ENCODE measurements at places on chromosomes 4 and X. TPM values are rescaled to one million over a fixed set of nuclear protein-coding genes. Genes with fewer than 3 reads are reported as not detected.

HSFX1 gene
- 0.26 TPM for polyA plus RNA-seq

SYN1 gene
- 0.30 TPM for polyA plus RNA-seq

CPE gene
- polyA plus RNA-seq, result 0.16 TPM

SATL1 gene
- not detected for polyA plus RNA-seq

DCX gene
- polyA plus RNA-seq, result not detected

NFXL1 gene
- 12.1 TPM for polyA plus RNA-seq

FHIP1A gene
- polyA plus RNA-seq, result not detected

RRH gene
- not detected for polyA plus RNA-seq

SPP1 gene
- not detected for polyA plus RNA-seq

DNA sequence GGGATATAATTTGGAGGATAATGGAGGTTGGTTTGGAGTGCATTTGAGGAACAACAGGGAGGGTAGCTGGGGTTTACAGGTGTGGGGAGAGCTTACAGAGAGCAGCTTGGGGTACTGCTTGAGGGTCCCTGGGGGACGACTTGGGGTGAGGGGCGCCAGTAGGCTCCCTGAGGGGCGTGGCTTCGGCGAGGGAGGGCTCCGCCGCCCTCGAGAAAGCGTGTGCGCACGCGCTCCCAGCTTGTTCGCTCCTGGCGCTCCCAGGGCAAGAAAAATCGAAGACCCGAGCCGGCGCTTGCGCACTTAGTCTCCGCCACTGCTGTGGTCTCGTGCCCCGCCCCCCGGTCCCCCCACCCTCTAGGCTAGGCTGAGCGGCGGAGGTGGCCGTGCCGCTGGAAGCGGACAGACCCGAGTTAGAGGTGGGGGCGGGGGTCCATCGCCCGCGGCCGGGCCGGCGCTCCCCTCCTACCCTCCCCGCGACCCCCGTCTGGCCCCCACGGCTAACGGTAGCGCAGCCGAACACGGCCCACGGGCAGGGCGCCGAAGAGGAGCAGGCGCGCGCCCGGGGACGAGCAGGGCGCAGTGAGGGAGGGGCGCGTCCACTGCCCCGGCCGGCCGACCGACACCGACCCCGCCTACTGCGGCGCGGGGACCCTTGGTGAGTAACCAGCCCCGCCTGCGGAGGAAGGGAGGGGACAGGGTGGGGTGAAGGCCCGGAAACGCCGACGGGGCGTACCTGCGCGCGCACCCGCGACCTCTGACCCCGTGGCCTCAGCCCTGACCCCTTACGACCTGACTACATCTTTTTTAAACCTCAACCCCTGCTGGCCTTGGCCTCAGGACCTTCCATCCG is 5.4 kb upstream of the CCDC120 start:
- peak; percentile 53 for DNase-seq

- DNase-seq, result no peak
These were observed 85.7 kb downstream of the ADRA2C start for GRCh38 chr4:3851881-3852280.

- no peak for DNase-seq
These were observed 293.5 kb upstream of the FAT1 start for GRCh38 chr4:187017147-187017546.

DNA sequence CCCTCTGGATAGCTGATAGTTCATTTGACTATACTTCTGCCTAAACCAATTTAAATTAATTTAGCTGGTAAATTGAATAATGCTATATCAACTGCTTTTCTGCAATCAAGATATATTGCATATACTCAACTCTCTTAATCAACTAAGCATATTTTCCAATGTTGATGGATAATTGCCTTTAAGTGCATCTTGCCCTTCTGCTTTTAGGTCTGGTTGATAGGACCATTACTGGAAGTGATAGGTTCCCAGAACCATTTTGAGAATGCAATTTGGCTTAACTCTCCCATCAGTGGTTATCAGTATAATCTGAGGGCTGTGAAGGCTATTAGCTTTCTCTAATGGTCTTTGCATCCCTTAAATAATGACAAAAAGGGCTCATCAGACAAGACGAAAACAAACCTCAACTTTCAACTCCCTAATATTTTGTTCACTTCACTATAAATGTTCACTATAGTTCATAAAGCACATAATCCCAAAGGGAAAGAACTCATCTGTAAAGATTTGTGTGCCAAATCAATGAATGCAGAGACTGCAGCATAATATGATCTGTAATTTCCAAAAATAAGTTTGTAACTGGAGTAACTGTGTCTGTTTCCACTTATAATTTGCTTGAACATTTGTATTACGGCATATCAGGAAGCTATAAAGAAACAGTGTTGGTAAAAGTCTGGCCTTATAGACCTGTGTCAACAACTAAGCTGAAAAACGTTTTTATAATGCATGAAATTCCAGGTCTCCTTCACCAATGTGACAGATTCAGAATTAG is 273.6 kb downstream of the FBXO8 start:
- DNase-seq, result no peak

DNA sequence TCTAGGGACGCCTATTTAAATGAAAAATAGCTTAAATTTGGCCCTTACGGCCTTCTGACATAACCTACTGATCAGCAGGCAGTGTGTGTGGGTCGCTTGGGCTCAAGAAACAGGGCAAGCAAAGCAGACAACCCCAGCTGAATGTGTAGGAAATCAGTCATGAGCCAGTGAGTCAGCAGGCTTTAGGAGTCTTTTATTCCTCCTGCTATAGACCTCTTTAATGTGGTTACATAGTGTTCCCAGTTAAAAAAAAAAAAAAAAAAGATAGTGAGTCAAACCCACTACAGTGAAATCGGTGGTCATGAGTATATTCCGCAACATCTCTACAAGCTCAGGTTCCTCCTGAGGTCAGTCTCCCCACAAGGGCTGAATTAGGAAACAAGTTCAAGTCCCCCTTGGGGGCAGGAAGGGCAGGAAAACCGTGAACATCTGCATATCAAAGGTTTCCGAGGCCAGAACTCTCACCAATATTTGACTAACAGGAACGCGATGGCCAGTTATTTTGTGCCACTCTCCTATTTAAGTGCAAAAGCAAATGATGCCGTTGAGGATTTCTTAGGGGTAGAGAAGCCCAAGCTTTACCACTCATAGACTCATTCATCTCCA is 32.7 kb downstream of the ACSL1 start:
- no peak for DNase-seq

DNA sequence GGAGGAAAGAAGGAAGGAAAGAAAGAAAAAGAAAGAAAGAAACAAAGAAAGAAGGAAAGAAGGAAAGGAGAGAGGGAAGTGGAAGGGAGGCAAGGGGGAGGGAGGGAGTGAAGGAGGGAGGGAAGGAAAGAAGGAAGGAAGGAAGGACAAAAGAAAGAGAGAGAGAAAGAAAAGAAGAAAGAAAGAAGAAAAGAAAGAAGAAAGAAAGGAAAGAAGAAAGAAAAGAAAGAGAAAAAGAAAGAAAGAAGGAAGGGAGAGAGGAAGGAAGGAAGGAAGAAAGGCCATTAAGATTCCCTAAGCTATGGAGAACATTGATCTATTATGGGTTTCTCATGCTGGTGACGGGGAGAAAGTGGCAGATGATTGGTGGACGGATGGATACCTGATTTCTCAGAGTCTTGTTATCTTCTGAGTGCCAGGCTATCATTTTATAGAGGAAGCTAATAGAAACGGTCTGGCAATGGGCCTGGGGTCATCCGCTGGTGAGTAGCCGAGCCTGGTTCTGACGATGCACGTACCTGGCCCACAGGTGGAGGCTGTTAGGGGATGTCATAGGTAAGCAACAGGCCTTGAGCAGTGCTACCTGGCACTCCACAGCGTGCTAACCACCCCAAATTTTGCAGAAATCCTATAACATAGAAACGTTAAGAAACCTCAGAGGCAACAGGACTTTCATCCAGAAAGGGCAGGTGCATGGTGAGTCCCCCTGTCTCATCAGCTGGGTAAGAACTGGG is 142.9 kb downstream of the SHOX start:
- no peak for DNase-seq

DNA sequence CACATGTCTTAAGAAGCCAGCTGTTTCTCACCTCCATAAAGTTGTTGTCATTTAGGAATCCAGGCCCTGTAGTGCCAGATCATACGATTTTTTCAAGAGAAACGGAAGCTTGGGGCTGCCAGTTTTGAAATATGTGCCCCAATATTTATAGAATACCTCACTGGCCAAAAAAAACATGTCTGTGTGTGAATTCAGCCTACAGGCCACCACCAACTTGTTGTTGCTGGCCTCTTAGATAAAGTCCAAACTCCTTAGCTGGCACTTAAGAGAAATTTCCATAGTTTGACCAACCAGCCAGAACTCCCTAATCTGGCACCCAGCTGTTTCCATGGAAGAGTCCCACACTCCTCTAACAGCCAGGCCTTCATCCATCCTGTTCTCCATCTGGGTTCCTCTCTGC is 74.1 kb downstream of the WDR19 start:
- DNase-seq, result no peak

DNA sequence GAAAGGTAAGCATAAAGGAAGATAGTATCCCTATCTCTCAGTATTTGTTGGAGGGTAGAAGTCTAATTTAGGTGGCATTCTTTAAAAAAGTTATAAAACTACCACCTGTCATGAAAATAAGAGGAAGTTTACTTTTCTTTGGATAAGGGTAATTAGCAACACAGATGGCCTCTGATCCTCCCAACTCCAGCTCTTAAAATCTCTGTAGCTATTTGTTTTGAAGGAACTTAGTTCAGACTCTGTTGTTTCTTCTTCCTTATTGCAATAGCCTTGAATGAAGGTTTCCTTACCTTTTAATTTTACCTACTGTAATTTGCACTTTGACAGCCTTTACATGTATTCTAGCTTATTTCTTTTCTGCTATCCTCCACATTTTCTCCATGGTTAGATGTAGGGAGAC is 1261.3 kb downstream of the RAPGEF2 start:
- no peak for DNase-seq

- no peak for DNase-seq
These were observed 113.0 kb downstream of the MMRN1 start for GRCh38 chr4:90007494-90008167.

DNA sequence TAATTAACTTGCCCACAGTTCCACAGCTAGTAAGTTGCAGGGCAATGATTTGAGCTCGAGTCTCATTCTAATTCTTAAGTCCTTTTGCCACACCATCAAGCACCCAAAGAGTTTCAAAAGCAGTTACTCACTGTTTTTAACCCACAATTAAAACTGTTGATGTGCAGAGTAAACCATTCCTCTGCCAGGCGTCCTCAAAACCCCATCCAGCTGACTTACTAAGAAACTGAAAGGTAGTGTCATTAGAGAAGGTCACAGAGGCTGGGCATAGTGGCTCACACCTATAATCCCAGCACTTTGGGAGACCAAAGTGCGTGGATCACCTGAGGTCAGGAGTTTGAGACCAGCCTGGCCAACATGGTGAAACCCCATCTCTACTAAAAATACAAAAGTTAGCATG is 121.7 kb downstream of the CHIC2 start:
- DNase-seq, result no peak

GRCh38 chr4:153573881-153574802 is 108.0 kb downstream of the TMEM131L start:
- DNase-seq, result peak; percentile 67

DNA sequence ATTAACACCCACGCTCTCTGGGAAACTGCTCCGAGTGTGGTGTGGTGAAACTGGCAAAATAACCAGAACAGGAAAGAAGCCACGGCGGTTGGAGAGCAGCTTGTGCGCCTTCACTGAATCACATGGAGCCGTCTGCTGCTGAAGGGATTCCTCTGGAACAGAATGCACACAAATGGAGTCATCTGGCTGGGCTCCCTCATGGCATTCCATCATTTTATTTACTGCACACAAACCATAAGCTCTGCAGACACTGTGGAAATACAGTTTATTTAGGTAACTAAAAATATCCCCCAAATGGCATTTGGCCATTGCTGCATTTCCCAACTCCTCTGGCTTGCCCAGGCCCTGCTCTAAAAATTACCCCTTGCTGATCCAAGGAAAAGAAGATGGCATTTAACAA is 187.0 kb upstream of the S100G start:
- DNase-seq, result no peak

GRCh38 chr4:185592438-185592837 is 57.1 kb upstream of the PDLIM3 start:
- DNase-seq, result no peak

GRCh38 chr4:107044170-107044569 is 8.1 kb upstream of the DKK2 start:
- DNase-seq, result no peak

DNA sequence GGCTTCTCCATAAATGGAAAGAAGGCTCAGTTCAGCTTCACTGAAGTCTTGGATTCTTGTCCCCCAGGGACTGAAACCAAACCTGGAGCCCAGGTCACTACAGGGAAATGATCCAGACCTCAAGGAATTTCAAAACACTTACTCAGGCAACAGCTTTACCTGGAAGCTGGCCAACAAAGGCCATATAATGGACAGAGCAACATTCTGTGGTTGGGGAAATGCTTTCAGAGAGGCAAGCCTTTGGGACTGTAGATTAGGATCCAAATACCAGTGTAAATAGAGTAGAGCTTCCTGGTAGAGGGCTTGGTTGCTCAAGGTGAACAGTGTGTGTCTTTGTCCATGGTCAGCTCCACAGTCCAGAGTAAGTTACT is 57.0 kb upstream of the PROM1 start:
- no peak for DNase-seq

- no peak for DNase-seq
These were observed 1.4 kb upstream of the PRPS1 start for GRCh38 chrX:107626916-107627315.

DNA sequence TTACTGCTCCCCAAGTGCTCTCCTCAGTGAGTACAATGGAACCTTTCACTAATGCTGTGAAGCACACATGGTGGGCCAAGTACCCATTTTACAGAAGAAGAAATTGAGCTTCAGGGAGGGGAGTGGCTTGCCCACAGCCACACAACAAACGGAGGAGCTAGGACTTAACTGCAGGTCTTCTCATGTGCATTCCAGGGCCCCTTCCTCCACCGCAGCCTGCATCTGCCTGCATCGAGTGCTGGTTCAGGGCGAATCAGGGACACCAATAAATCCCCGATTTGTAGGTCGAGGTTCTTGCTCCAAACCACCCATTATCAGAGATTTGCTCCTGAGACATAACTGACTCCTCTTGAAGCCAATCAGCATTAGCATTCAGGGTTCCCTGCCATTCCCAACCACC is 100.9 kb downstream of the MAMLD1 start:
- DNase-seq, result no peak

GRCh38 chrX:108312957-108313356 is 125.3 kb downstream of the COL4A6 start:
- no peak for DNase-seq

- no peak for DNase-seq
These were observed 50.8 kb upstream of the ADGRL3 start for GRCh38 chr4:61149278-61149677.
